Muscle of arm (tissue), 14 donors: ENCODE measurements at places on chromosomes 3 and 15.

DNA sequence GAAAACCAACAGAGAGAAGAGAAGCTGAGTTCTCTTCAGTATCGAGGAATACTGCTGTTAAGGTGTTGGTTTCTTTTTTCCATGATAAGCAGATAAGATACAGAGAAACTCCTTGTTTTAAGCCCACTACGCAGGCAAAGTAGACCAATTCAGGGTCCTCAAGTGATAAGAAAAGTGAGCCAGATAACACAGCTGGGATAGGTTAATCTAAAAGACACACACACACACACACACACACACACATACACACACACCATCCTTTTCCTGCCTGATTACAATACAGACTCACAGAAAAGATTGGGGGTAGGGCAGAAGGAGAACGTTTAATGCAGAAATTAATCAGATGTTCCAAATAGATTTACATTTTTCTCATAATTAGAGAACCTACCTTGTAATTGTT, 6.5 kb upstream of the PHLDB2 start:
- DNase-seq, result no peak

DNA sequence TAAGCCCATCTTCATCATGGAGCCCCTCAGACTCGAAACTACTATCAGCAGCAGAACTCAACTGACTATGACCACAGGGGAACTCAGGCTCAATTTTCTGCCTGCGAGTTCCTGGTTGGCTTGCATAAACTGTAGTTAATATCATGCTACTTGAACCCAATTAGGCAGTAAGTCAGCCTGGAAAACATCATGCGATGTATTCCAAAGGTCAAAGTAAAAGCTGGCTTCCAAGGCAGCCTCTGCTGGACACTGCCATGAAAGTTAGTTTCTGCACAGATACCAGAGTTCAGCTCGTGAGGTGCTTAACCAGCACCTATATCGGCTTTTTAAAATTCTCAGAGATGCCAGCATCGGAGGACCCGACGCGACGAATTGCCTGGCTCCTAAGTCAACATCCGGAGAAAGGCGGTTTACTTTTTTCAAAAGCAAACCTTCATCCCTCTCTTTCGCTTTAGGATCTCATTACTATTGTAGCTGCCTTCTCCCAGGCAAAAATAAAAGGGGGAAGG, 3.8 kb downstream of the ANP32A start:
- no peak for DNase-seq

- DNase-seq, result no peak
Measured at GRCh38 chr3:70614111-70614510, 301.7 kb upstream of the MDFIC2 start.

- peak; percentile 33 for DNase-seq
Measured at GRCh38 chr15:72231833-72232478, 966 bp upstream of the PKM start.

DNA sequence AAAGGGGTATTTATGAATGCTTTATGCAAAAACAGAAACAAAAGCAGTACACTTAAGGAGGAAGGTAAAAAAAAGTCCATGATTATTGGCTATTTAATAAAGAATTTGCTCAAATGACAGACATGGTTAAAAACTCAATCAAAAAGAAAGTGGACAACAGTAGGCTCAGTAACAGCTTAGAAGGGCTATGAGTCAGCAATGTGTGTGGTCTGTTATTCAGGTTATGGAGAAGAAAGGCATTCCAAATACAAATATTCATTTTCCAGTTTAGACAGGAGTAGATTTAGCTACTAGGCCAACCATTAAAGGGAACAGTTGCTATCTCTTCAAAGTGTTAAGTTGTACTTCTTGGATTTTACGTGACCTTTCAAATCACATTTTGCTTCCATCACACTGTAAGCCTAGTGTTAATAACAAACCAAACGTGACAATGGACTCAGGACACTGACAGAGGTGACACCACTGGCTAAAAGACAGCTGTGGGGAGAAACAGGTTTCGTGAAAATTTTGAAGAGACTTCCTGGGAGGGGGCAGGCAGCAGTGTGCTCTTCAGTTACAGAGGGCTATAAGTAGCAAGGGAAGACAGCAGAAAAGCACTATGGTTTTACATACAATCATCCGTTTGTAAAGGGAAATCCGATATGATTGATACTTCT, 41.7 kb upstream of the MYO5C start:
- no peak for DNase-seq
